ENCODE measurements at places on chromosomes 7 and 10. TPM values are rescaled to one million over a fixed set of nuclear protein-coding genes. Genes with fewer than 3 reads are reported as not detected.

Gene PRLHR
- 23.1 TPM for total RNA-seq

Gene ZNF853
- 14.0 TPM for total RNA-seq

GRCh38 chr7:28695300-28696295, 262.5 kb downstream of the TRIL start:
- DNase-seq = no peak

DNA sequence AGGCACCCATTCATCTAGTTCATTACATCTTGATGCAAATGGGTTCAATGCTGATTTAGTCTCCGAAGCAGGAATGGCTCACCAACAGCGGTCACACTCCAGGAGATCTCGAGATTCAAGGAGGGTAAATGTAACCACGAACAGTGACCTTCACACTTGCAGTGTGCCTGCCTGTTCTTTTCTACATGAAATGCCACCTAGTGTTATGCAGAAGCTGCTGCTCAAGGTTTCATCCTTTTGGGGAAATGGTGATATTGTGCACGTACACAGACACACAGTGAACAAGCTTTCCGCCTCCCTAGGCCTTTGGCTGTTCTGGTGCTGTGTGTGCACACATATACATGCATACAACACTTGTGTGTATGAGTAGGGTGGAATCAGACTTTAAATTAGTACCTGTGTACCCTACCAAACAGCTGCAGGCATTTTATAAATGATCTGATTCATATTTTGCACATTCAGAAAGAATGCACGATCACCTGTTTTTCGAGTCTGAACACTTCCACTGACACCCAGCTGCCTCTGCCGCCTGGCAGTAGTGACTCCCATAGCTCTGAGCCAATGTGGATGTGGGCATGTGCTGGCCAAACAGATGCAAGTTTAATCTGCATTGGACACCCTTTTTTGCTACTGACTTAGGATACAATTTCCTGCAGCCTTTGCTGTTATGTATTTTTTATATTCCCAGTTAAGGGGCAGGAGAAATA, 100.5 kb downstream of the TACC2 start:
- no peak for DNase-seq

Gene ERVW-1
- total RNA-seq = not detected

DNA sequence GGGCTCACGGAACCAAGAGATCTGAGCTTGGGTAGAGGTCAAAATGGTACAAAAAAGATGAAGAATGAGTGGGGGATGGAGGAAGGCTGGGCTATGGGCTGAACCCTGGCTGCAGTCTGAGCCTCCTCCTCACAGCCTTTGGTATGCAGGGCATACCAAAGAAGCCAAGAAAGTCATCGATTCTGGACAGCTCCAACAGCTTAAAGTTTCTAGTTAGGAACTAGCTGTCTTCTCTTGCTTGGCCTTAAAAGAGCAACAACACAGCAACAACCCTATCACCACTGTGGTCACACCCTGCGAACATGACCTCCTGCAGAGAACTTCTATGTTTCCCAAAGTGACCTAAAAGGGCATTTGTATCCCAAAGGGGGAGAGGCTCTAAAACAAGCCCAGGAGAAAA, 126.1 kb upstream of the EFCAB10 start:
- no peak for DNase-seq

Gene BICC1
- total RNA-seq = 15.2 TPM

Gene PNLIPRP3
- total RNA-seq = 2.2 TPM

DNA sequence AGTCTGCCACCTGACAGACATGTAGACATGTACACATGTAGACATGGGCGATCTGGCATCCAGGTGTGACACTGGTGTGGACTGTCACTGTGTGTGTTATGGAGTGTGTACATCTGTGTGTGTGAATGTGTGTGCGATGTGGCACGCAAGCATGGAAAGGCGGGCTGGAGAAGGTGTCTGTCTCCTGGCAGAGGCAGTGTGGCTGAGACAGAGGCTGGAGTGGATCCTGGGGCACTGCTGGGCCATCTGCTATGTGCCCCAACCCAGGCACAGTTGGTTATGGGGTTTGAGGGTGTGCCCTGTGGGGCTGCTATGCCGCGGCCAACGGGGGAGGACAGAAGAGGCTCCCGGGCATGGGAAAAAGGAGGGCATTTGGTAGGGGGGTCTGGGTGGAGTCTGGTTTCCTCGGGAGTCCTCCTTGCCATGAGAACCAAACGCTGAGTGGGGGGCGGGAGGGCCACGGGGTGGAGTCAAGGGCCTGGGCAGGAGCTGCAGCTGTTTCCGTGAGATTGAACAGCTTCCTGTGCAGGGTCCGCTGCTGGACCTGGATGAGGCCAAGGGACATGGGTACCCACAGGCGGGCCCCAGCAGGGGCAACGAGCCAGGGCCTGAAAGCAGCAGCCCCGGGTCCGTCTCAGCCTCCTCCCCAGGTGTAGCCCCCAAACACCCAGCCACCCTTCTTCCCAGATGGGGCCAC, 1.3 kb downstream of the ELN start:
- no peak for DNase-seq

DNA sequence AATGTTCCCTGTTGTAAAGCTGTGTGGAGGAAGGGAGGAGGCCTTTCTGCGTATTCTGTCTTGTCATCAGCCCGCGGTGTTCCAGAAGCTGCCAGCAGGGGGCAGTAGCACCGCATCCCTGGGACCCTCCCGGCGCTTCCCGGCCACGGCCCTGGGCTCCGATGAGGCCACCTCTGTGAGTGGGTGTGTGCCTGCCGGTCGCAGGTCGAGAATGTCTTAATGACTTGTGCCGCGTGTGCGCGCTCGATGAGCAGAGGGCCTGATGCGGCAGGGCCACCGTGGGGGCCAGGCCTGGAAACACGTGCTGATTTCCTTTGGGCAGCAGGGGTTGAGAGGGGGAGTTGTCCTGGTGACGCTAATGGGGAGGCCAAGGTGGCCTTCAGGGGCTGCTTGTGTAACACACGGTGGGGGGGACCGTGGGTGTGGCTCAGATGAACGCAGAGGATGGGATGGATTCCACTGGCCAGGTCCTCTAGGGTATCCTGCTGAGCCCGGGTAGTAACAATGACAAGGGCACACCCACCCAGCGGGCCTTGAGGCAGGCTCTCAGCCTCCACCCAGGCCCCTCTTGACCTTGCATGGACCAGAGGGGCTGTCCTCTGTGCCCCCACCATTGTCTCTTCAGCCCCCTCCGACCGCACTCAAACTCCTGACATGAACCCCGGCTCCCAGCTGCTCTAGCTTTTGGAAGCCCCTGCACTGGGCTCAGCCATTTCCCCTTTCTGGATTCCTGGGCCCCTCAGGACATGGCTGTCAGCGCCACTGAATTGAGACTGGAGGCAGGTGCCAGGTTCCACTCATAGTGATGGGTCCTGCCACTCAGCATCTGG, 135.9 kb upstream of the PODXL start:
- DNase-seq = no peak

GRCh38 chr10:14605231-14605925, 169.3 kb downstream of the FAM107B start:
- no peak for DNase-seq

DNA sequence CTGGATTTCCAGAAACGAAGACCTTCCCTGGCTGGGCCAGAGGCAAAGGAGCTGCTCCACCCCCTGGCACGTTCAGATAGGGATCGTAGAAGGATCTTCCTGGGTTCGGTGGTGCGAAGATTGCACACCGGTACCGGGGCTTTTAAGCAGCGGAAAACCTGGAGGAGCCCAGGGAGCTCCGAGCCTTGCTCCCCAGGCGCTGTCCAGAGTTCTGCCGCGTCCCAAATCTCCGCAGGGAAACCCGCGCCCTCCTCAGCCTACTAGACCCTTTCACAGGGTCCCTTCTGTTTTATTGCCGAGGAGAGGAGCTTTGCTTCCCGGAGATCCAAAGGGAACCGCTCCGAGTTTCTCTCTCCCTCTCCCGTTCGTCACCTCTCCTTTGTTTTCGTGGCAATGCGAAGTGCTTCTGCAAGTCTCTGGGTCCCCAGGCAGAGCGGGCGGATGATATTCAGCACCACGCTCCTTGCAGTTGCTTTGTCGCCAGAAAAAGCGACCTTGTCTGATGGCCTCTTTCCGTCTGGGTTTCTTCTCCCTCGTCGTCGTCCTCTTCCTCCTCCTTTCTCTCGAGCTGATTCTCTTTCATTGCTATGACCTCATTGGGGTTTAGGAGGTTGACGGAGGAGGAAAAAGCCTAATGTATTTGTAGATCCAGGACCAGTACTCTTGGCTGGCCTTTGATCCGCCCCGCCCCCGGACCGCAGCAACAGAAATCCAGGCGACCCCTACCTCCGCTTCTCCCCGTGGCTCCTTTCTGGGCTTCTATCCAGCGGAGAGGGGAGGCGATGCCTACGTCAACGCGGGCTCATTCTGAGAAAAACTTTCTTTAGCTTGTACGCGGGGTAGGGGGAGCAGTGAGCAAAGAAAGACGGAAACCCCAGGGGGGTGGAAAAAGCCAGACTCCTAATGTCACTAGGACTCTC, at the start of gene TMEM196:
TMEM196 (minus strand) TSS at position 777 of the 920 bp plus-strand sequence. CDS start 921 bp downstream, outside the sequence.
- DNase-seq = no peak

DNA sequence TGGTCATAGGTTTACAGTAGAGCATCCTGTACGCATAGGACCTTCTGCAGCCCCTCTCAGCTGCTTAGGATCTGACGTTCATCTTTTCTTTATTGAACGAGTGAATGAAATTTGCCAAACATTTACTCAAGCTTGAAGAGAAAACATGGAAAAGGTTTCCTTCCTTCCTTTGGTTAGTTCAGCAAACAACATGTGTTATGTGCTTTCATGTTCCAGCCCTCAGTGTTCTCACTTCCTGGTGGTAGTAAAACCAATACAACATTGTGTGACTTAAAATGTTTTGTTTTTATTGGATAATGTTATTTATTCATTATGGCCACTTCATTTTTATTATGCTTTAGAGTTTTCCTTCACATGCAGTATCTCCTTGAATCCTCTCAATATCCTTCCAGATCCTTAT, 1.4 kb upstream of the CDCA7L start:
- DNase-seq = no peak

GRCh38 chr10:112963835-112964234, 13.8 kb downstream of the TCF7L2 start:
- no peak for DNase-seq

Gene PODXL
- total RNA-seq = 26.0 TPM

Gene CNTNAP2
- 2.2 TPM for total RNA-seq

GRCh38 chr7:112448891-112449290, 1.4 kb upstream of the IFRD1 start:
- DNase-seq = no peak

DNA sequence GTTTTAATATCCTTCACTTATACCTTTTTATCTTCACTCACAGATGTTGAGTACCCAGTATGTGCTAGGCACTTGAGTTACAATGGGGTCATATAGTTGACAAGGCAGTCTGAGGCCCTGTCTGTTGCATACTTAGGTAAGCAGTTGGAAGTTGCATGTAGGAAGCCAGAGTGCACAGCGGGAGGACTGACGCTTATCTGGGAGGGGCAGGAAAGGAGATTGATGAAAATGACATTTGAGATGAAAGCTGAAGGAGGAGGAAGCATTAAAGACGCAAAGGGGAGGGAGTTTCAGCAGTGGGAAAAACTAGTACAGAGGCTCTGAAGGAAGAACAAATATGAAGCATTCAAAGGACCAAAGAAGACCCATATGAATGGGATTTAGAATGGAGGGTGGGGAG, 266.2 kb downstream of the HTR7 start:
- DNase-seq = no peak

GRCh38 chr7:69510114-69510513, 88.2 kb upstream of the AUTS2 start:
- no peak for DNase-seq

Measured in vagina (tissue), 2 donors.